ENCODE measurements at places on chromosomes 11 and 22. TPM values are rescaled to one million over a fixed set of nuclear protein-coding genes. Genes with fewer than 3 reads are reported as not detected.

ART1 gene
- total RNA-seq: not detected

GPHA2 gene
- total RNA-seq: not detected

SLC17A6 gene
- total RNA-seq: not detected

OR4D5 gene
- not detected for total RNA-seq

ALKBH8 gene
- 12.4 TPM for total RNA-seq

OR56B1 gene
- total RNA-seq: not detected

C22orf23 gene
- total RNA-seq: not detected

SULT4A1 gene
- not detected for total RNA-seq

MPZL3 gene
- 26.4 TPM for total RNA-seq

MRGPRX3 gene
- total RNA-seq: not detected

SMC1B gene
- not detected for total RNA-seq

TMEM9B gene
- 28.3 TPM for total RNA-seq

ZC3H7B gene
- 33.5 TPM for total RNA-seq

SLC15A3 gene
- total RNA-seq: 3.5 TPM

CCDC15 gene
- total RNA-seq: 0.91 TPM

LRRC56 gene
- total RNA-seq: 5.8 TPM

SCGB1C1 gene
- not detected for total RNA-seq

TEX54 gene
- not detected for total RNA-seq

CCDC116 gene
- 0.13 TPM for total RNA-seq

BCR gene
- 93.2 TPM for total RNA-seq

MDK gene
- total RNA-seq: 2.6 TPM

DRD2 gene
- total RNA-seq: not detected

ZW10 gene
- total RNA-seq: 4.4 TPM

EHF gene
- 0.65 TPM for total RNA-seq

ANKK1 gene
- 2.4 TPM for total RNA-seq

DPAGT1 gene
- 20.5 TPM for total RNA-seq

PITPNM1 gene
- total RNA-seq: 109 TPM

DTX4 gene
- total RNA-seq: 1.1 TPM

ACRV1 gene
- not detected for total RNA-seq

UBQLN3 gene
- 0.20 TPM for total RNA-seq

BANF1 gene
- 47.5 TPM for total RNA-seq

BMAL1 gene
- total RNA-seq: 143 TPM

GRIK4 gene
- 0.10 TPM for total RNA-seq

SPECC1L gene
- total RNA-seq: 34.9 TPM

TOP3B gene
- 49.5 TPM for total RNA-seq

GPR152 gene
- total RNA-seq: not detected

KRTAP5-7 gene
- total RNA-seq: not detected

BARX2 gene
- not detected for total RNA-seq

TENM4 gene
- total RNA-seq: 0.31 TPM

PKNOX2 gene
- total RNA-seq: not detected

TMEM191C gene
- total RNA-seq: 3.4 TPM

TNNT3 gene
- 7.4 TPM for total RNA-seq

GALNT18 gene
- not detected for total RNA-seq

SPON1 gene
- total RNA-seq: 4.8 TPM

DGAT2 gene
- total RNA-seq: 0.55 TPM

CREB3L1 gene
- not detected for total RNA-seq

OR5B21 gene
- total RNA-seq: 0.50 TPM

OR52I1 gene
- total RNA-seq: not detected

CDHR5 gene
- not detected for total RNA-seq

NXPE1 gene
- not detected for total RNA-seq

FIBIN gene
- not detected for total RNA-seq

OR52B2 gene
- total RNA-seq: not detected

BLID gene
- not detected for total RNA-seq

SMTNL1 gene
- total RNA-seq: not detected

ESAM gene
- 30.5 TPM for total RNA-seq

RAB3IL1 gene
- not detected for total RNA-seq
